HT-29 (cell line): ENCODE measurements at places on chromosomes 11 and 22.

- DNase-seq: no peak
These were observed 53.4 kb upstream of the PARVG start for GRCh38 chr22:44127356-44127755.

DNA sequence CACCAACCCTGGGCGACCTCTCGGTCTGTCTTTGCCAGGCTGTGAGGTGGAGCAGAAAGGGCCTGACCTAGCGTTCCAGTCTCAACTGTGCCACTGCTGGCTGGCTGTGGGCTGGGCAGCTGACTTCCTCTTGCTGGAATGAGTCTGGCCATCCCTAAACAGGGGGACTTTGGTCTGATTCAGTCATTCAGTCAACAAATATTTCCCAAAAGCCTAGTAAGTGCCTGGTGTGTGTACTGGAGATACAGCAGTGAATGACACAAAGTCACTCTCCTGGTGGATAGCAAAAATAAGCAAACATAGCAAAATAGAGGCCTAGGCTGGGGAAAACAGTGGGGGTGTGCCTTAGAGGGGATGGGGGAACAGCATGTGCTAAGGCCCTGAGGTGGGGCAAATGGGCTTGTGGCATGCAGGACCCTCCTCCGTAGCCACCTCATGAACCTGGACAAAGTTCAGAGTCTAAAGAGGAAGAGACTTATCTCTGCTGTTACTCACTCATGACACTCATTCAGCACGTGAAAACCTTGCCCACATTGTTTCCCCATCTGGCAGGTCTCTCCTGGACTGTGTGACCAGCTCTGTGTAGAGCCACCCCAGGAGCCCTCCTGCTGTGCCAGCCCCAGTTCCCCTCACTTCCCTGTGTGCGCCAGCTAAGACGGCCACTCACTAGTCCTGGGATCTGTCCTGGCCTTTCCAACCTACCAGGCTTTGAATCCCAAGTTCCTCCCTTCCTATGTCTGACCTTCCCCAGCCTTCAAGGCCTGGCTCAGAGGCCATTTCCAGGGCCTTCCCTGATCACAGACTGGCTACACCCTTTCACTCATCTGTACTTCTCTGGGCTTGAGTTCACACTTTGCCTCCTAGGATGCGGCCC lies 4.7 kb downstream of the GUCD1 start:
- peak; percentile 64 for DNase-seq

DNA sequence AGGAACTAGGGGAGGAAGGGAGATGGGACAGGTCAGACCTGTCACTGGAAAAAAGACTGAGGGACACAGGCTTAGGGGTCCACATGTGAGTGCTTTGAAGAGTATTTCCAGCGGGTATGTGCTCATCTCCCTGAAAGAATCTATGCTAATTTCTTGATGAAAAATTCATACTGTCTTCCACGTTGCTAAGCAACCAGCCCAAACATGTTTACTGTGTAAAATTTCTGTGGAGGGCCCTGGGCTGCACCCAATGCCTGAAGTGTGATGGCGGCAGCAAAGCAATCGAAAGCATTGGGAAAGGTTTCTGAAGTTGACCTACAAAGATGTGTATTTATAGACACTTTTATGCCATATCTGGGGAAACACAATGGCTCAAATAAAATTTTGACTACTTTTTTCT lies 7.4 kb downstream of the SYT13 start:
- peak; percentile 27 for DNase-seq

GRCh38 chr11:111019871-111020670 lies 225.5 kb upstream of the POU2AF2 start:
- no peak for DNase-seq

DNA sequence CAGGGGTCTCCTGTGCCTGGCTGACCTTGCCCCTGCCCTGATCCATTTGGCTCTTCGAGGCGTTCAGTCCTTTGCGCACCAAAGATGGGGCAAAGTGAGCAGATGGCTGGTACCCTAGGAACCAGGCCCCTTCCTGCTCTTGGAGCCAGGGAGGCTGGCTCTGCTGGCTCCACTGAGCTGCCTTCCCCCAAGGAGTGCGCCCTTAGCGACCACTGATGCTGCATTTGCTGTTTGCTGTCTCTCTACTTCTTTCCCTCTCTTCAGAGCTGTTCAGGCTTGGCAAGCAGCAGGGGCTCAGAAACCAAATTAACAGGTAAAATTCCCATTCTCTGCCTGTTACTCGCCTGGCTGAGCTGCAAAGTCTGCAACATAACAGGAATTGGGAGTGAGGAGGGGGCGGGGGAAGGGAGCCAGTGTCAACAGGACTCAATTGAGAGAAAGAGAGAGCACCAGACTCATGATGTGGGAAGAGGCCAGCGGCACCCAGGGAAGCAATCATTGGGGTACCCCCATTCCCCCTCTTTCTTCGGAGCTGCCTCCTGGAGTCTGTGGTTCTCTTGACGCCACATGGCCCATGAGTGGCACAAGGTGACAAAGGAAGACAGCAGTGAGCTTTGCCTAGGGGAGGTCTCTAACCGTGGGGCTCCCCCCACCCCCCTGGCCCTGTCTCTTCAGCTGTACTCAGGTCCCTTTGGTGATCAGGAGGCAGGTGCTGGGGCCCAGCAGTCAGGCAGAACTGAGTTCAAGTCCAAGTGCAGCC lies 102.3 kb downstream of the TP53I11 start:
- DNase-seq: no peak

DNA sequence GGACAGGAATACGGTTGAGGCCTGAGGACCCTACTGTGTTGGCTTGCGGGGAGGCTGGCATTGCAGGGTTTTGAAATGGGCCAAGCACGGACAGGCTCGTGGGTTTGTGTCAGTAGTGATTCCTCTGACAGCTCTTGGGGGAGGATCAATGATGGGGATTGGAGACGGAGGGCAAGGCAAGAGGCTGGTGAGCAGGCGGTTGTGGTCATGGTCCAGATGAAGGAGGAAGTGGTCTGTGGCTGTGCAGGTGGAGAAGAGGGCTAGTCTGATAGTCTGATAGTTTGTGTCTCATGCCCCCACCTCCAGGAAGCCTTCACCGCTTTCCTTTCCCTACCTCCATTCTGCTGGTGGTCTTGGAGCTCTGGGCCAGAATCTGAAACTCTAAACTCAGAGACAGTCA lies 3.0 kb downstream of the MAFF start:
- no peak for DNase-seq

- DNase-seq: no peak
These were observed 81.6 kb downstream of the ALX4 start for GRCh38 chr11:44228379-44228778.

DNA sequence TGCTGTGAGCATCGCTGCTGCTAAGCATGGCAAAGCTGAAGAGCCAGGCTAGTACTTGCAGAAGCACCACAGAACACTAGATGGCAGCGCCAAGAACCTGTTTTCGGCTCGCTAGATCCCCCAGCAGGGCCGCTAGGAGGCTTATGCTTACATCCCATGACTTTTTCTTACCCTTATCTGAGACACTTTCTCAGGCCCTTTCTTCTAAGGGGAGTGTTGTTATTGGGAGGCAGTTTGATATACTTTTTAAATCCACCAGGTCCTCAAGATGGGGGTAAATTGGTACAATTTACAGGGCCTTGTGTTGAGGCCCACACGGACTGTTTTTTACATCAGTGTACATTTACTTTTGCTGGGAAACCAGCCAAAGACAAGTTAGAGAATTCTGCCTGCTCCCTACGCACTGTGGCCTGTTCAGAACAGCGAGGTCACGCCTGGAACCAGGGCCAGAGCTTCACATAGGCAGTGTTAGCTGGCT lies 4.0 kb downstream of the TRIM6 start:
- peak; percentile 88 for DNase-seq

DNA sequence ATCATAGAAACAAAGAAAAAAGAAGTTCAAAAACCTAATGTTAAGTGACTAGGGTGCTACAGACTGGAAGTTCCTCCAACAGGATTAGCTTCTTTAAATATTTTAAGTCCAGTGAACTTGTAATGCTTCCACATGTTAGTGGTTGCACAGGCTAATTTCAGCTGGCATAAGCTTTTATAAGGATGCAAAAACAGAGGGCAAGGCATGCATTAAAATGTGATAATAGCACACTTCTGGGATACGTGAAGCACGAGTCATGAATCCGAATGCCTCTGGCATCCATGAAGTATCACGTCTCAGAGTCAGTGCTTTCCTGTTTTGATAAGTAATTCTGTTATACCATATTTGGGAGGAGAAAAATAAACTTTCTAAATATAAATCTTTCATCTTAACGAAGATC lies 106.8 kb downstream of the DCDC1 start:
- DNase-seq: no peak

- no peak for DNase-seq
These were observed 79.6 kb downstream of the GRK3 start for GRCh38 chr22:25644122-25644521.

DNA sequence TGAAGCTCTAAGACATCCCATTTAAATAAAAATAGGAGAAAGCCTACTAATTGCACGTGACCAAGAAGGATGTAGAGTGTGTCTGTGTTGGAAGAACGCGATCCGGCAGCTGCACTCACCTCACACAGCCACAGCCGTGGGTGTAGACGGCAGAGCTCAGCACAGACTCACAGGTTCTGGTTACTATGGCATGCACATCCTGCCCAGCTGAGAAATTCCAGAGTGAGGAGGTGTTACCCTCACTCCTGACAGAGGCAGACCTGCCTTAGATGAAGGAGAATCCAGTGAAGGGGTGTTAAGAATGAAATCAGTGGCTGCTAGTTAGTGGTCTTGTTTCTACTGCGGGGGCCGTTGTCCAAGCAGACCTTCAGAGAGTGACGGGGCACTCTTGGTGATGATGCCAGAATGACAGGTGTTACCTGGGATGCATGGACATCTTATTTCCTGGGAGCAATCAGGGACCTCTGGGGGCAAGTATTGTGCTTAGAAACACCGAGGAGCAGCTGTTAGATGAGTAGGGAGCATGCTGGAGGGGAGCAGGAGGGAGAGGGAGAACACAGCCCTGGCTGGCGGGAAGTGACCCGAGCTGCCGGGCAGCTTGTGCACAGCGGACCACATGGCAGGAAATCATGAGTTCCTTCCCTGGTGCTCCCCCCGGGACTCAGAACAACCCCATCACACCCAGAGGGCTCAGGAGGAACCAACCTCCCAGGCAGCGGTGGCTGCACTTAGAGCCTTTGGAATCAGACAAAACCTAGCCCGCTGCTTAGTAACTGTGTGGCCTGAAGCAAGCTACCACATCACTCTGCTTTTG lies 12.3 kb downstream of the KCNJ5 start:
- no peak for DNase-seq

- DNase-seq: peak; percentile 45
These were observed 40.4 kb upstream of the AKIP1 start for GRCh38 chr11:8870411-8871170.

- no peak for DNase-seq
These were observed 29.8 kb upstream of the NFAM1 start for GRCh38 chr22:42462016-42462415.

DNA sequence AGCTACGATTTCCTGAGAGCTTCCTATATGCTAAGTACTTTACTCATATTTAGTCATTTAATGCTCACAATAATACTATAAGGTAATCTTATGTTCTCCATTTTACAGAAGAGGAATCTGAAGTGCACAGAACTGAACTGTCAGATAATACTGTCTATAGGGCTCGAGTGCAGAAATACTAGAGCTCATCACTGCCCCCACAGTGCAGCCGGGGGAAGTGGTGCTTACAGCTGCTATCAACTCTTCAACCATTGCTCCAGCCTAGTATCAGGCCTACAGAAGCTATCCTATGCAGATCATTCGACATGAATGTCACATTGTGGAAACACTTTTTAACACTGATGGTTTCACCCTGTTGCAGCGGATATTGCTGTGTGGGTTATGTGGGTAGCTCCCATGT lies 929.9 kb downstream of the NTM start:
- peak; percentile 39 for DNase-seq

DNA sequence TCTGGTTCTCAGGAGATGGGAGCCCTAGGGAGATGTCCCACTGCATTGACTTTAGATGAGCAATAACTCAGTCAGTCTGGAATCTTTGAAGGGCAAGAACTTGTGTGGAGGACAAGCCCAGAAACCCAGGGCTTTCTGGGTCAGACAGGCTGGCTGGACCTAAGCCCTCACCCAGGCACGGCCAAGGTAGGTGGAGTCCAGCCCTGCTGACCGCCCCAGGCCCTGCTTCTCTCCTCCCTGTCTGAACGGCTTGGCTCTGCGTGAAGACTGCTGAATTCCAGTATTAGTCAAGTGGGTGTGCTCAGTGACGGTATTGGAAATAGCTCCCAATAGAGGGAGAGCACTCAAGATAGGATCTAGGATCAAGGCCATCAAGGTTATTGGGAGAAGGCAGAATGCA lies 6.1 kb downstream of the CXCR5 start:
- DNase-seq: no peak

DNA sequence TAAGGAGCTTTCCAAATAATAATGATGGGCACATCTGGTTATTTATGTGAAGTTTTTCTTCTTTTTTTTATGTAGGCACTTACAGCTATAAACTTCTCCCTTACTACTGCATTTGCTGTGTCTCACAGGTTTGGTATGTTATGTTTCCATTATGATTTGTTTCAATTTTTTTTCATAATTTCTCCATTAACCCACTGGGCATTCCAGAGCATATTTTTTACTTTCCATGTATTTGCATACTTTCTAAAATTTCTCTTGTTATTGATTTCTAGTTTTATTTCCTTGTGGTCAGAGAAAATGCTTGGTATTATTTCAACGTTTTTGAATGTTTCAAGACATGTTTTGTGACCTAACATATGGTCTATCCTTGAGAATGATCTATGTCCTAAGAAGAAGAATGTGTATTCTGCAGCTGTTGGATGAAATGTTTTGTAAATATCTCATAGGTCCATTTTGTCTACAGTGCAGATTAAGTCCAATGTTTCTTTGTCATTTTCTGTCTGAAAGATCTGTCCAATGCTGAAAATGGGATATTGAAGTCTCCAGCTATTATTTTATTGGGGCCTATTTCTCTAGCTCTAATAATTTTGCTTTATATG lies 362.1 kb downstream of the DDX10 start:
- DNase-seq: no peak

DNA sequence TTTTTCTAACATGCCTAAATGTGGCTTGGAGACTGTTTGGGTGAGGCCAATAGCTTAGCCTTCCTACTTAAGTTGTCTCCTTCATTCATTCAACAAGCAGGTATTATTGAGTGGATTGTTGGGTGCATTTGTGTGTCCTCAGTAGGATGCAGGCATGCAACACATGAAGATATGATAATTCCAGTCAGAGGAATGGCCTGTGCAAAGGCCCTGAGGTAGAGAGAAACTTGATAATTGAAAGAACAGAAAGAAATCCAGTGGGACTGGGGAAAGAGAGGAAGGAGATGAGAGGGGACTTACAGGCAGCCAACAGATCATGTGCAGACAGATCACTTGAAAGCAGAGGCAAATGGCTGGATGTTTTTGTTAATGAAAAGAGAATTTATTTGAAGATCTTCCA lies 15.3 kb upstream of the PRAME start:
- DNase-seq: no peak

DNA sequence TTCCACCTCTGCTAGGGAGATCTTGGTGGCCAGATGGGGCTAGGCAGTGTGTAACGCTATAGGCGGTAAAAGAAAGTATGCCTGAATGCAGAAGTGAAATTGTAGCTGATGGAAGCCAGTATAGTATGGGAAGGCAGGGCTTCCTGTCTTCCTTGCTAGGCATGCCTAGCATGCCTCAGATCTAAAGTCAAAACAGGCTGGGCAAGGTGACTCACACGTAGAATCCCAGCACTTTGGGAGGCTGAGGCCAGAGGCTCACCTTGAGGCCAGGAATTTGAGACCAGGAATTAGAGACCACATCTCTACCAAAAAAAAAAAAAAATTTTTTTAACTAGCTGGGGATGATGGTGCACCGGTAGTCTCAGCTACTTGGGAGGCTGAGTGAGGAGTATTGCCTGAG lies 281.7 kb upstream of the MTNR1B start:
- no peak for DNase-seq

GRCh38 chr11:118078911-118079411 lies 2.1 kb downstream of the TMPRSS4 start:
- no peak for DNase-seq
